ENCODE measurements at places on chromosomes 1 and 21.

DNA sequence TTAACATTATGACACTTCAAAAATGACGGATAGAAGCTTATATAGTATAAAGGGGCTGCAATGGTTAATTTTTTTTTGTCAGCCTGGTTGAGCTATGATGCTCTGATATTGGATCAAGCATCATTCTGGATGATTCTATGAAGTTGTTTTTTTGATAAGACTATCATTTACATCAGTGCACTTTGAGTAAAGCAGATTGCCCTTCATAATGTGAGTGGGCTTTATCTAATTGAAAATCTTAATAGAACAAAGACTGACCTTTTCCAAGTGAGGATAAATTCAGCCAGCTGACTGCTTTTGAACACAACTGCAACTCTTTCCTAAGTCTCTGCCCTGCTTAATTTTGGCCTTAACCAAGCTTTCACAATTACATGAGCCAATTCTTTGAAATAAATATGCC is 1476.2 kb downstream of the NCAM2 start:
- DNase-seq: no peak
- no peaks in the 10 kb centered on the region for H3K36me3 ChIP-seq
- H3K4me3 ChIP-seq: no peak overlapping the region
- H3K27me3 ChIP-seq: no peaks in the 10 kb centered on the region

DNA sequence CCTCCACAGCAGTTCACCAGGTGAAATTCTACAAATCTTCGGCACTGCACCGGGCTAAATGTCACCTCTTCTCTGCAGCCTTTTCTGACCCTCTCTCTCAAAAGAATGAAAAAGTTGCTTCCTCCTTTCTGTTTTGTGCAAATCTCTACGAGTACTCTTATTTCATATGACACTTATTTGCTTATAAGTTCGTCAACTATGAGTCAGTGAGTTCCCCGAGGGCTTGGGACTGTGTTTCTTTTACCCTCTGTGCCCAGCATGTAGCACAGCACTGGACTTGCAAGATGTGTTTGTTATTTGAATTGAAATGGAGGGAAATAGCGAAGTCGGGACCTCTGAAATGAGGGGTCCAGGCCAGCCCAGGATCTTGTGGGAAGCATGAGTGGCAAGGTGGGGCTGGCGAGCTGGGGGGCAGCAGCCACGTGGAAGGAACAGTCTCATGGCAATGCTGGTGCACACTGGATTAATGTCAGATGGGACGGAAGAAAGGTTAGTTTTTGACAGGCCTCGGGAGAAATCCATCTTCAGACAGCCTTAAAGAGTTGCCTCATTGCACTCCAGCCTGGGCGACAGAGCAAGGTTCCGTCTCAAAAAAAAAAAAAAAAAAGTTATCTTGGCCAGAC is 6.2 kb downstream of the SLC6A9 start:
- H3K4me1 ChIP-seq: peaks cover 7% of the 10 kb centered on the region
- H3K27ac ChIP-seq: no peak overlapping the region
- H3K4me3 ChIP-seq: no peak overlapping the region
- DNase-seq: no peak
- H3K36me3 ChIP-seq: no peaks in the 10 kb centered on the region

DNA sequence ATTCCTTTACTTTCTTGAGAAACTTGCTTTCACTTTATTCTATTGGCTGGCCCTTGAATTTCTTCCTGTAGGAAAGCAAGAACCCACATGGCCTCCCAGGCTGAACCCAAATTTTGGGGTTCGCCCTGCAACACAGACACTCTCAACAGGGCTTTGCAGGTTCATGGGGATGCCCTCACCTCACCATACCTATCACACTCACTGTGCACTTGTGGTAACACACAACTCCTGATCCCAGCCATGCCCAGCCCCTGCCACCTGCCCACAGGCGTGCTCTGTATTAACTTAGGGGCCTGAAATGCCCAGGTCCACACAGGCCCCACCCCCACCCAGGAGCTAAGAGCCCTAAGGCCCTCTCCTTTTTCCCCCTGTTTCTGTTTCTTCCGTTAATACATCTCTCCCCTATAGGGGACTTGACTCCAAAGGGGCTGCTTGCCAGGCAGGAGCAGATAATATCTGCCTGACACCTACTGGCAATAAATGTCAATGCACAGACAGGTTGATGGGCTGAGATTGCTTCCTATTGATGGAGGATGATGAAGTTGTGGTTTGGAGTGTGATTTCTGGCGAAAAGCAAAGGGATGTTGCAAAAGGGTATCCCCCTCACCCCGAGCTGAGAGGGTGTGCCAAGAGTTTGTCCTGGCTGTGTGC is 171.5 kb downstream of the AJAP1 start:
- DNase-seq: no peak
- no peaks in the 10 kb centered on the region for H3K4me1 ChIP-seq
- H3K27ac ChIP-seq: no peak overlapping the region
- H3K36me3 ChIP-seq: no peaks in the 10 kb centered on the region
- H3K27me3 ChIP-seq: no peaks in the 10 kb centered on the region
- H3K4me3 ChIP-seq: no peak overlapping the region

DNA sequence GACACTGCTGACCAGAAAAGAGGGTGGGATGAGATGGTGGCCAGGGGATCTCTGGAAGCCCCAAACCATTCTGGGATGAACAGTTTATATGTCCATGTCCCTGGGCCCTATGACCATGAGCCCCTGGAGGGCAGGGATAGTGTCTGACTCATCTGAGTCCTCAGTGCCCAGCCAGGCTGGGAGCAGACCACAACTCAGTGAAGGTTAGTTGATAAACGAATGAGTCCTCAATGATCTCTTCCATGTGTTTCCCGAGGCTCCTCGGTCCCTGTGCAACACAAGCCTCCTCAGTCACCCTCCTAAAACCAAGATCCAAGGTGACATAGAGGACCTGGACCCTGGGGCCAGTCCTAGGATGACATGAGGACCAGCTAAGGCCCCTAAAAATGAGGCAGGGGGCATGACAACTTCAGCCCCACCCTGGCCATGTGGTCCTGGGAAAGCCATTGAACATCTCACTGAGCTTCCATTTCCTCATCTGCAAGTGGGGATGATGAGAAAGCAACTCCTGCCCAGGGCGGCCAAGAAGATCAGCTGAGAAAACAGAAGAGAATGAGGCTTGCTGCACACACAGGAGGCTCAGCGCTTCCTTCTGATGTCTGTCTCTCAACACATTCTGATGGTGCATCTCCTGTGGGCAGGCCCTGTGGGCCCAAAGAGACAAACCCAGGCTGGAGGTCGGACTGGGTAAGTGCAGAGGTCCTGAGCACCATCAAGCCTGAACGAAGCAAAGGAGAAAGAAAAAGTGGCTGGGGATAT is 86.3 kb downstream of the GLIS1 start:
- DNase-seq: no peak
- H3K36me3 ChIP-seq: no peaks in the 10 kb centered on the region
- H3K27ac ChIP-seq: no peak overlapping the region
- H3K27me3 ChIP-seq: no peaks in the 10 kb centered on the region
- no peak overlapping the region for H3K4me3 ChIP-seq

GRCh38 chr1:244065960-244066388 is 14.9 kb downstream of the ZBTB18 start:
- H3K4me1 ChIP-seq: no peaks in the 10 kb centered on the region
- no peaks in the 10 kb centered on the region for H3K27me3 ChIP-seq
- H3K36me3 ChIP-seq: no peaks in the 10 kb centered on the region

- H3K27ac ChIP-seq: no peak overlapping the region
- peaks cover 3% of the 10 kb centered on the region for H3K4me1 ChIP-seq
- no peak overlapping the region for H3K4me3 ChIP-seq
- no peak for DNase-seq
- no peaks in the 10 kb centered on the region for H3K27me3 ChIP-seq
Measured at GRCh38 chr1:165833358-165833757, 5.9 kb downstream of the UCK2 start.

GRCh38 chr1:237281481-237281880 is 239.5 kb downstream of the RYR2 start:
- H3K4me3 ChIP-seq: no peak overlapping the region
- H3K27me3 ChIP-seq: no peaks in the 10 kb centered on the region
- no peak for DNase-seq
- H3K36me3 ChIP-seq: no peaks in the 10 kb centered on the region

DNA sequence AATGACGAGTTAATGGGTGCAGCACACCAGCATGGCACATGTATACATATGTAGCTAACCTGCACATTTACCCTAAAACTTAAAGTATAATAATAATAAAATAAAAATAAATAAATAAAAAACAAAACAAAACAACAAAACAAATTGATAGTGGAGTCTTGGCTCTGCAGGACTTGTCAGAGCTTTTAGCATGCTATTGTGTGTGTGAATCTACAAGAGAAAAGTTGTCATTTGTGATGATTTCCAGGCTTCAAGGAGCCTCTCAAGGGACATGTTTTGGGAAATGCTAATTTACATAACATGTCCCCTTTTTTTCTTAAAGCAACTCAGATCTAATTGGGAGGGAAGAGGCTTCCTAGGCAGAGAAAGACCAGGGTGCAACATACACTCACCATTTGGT is 9.1 kb downstream of the IL22RA1 start:
- H3K27me3 ChIP-seq: no peaks in the 10 kb centered on the region
- H3K4me3 ChIP-seq: no peak overlapping the region

GRCh38 chr1:85374160-85374559 is 90.8 kb downstream of the DDAH1 start:
- no peaks in the 10 kb centered on the region for H3K36me3 ChIP-seq
- no peak overlapping the region for H3K27ac ChIP-seq
- no peak overlapping the region for H3K4me3 ChIP-seq
- H3K4me1 ChIP-seq: no peaks in the 10 kb centered on the region

DNA sequence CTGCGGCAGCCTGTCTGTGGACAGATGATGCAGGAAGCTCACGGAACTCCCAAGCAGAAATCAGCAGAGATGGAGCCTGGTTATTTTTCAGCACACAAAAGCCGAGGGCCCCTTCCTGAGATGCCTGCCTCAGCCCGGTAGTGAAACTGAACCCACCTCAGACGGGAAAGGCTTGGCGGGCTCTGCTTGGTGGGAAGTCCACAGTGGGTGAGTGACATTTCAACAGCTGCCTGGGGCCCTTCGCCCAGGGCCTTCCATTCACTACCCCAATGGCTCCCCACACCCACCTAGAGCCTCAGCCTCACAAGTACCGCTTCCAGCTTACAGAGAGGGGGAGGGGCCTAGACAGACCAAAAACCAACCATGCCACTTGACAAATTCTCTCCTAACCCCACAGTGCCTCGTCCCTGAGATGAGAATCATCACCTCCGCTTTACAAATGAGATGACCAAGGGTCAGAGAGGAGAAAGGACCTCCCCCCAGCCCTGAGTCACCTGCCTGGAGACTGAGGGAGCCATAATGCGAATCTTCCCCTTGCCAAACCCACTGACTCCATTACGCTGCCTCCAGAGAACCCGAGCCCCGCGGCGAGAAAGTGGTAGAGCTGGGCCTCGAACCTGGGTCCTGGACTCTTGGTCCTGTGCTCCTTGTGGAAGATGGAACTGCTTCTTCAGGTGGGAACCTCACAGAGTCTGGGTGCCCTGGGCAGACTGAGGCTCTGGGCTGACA is 3.4 kb upstream of the ECE1 start:
- peak; percentile 62 for DNase-seq
- no peaks in the 10 kb centered on the region for H3K36me3 ChIP-seq
- H3K4me1 ChIP-seq: peaks cover 60% of the 10 kb centered on the region
- H3K27ac ChIP-seq: peak overlapping the region; percentile 94
- no peaks in the 10 kb centered on the region for H3K27me3 ChIP-seq
- peak overlapping the region; percentile 69 for H3K4me3 ChIP-seq

DNA sequence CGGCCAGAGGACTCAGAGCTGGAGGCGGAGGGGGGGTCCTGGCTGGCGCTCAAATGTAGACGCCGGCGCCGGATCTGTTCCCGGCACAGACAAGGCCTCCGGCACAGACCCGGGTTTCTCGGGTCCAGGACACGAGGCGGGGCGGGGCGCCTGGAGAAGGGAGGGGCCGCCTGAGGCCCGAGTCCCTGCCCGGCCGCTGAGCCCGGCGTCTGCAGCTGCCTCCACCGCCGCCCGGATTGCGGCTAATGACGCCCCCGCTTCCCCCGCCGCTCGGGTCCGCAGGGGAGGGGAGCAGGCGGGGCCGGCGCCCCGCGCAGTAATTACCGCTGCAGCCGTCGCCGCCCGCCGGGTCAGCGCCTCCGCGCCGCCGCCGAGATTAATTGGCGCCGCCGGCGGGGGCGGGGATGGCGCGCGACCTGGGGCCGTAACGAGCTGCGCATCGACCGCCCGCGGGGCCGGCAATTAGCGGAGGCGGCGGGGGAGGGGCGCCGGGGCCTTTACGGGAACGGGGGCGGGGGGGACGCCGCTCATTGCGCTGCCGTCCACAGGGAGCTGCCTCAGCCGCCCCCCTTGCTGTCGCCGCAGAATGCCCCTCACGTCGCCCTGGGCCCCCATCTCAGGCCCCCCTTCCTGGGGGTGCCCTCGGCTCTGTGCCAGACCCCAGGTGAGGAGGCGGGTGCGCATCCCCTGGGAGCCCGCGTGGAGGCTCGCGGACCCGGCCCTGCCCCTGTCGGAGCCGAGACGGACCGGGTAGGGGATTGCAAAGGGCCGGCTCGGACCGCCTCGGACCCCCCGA is 17.3 kb downstream of the NOC2L start:
- H3K27me3 ChIP-seq: peaks cover 11% of the 10 kb centered on the region
- no peak overlapping the region for H3K4me3 ChIP-seq
- no peak overlapping the region for H3K27ac ChIP-seq
- peaks cover 3% of the 10 kb centered on the region for H3K4me1 ChIP-seq
- no peaks in the 10 kb centered on the region for H3K36me3 ChIP-seq

GRCh38 chr1:242425232-242425631 is 99.3 kb downstream of the PLD5 start:
- no peaks in the 10 kb centered on the region for H3K27me3 ChIP-seq
- no peak overlapping the region for H3K4me3 ChIP-seq
- no peak overlapping the region for H3K27ac ChIP-seq
- H3K36me3 ChIP-seq: no peaks in the 10 kb centered on the region
- no peak for DNase-seq

- no peak overlapping the region for H3K27ac ChIP-seq
- no peaks in the 10 kb centered on the region for H3K4me1 ChIP-seq
- DNase-seq: no peak
- H3K4me3 ChIP-seq: no peak overlapping the region
- H3K36me3 ChIP-seq: no peaks in the 10 kb centered on the region
Measured at GRCh38 chr1:54575605-54576290, 27.7 kb downstream of the ACOT11 start.

DNA sequence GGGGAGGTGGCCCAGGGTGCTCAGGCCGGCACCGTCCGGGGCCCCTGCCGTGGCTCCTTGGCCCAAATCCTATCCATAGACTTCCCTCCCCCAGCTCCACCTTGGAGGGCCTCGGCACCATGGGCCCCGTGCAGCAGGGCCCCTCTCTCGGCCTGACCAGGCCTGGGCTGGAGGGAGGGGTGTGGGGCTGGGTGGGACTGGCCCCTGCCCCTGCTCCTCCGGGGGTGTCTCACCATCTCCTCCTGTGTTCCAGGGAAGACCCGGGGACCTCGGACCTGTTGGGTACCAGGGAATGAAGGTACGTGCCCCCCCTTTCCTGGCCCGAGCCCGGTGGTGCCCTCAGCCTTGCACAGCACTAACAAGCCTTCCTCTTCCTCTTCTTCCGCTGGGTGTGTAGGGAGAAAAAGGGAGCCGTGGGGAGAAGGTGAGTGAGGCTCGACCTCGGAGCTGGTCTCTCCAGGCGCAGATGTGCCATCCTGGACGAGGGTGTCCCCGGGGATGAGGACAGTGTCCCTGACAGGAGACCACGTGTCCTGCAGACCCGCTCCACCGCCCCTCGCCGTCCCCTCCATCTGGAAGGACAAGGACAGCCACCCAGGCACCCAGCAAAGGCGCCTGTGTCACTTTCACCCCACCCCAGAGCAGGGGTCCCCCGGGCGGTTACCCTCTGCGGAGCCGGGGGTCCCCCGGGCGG is 7.9 kb downstream of the COL6A1 start:
- DNase-seq: no peak
- H3K27me3 ChIP-seq: peaks cover 7% of the 10 kb centered on the region
- no peak overlapping the region for H3K4me3 ChIP-seq

GRCh38 chr1:209844695-209845407 is 17.1 kb downstream of the UTP25 start:
- H3K36me3 ChIP-seq: peaks cover 84% of the 10 kb centered on the region
- DNase-seq: no peak
- no peaks in the 10 kb centered on the region for H3K27me3 ChIP-seq
- H3K27ac ChIP-seq: no peak overlapping the region

Measured in naive thymus-derived CD4-positive, alpha-beta T cell (primary cell).